Activated CD8-positive, alpha-beta T cell treated with anti-CD3 and anti-CD28 coated beads, Interleukin-2, amount 10 ng/mL, durations not matched to agents 7 days and 5 days (primary cell): ENCODE measurements at places on chromosomes 6 and 20. TPM values are rescaled to one million over a fixed set of nuclear protein-coding genes. Genes with fewer than 3 reads are reported as not detected.
A peak's percentile ranks its signal among the peaks of the same experiment; 100 is the strongest.

Gene CFB
- not detected for total RNA-seq

Gene SCGN
- not detected for total RNA-seq

Gene LY6G6C
- total RNA-seq, result not detected

Gene DPPA5
- not detected for total RNA-seq

Gene FGD2
- total RNA-seq, result 10.1 TPM

Gene RPL10A
- 1,398 TPM for total RNA-seq

Gene PPP1R14C
- total RNA-seq, result not detected

Gene SPTLC3
- total RNA-seq, result 0.37 TPM

Gene PAX1
- not detected for total RNA-seq

Gene CST7
- 43.9 TPM for total RNA-seq

Gene DBNDD2
- 8.1 TPM for total RNA-seq

Gene ABHD16B
- total RNA-seq, result not detected

DNA sequence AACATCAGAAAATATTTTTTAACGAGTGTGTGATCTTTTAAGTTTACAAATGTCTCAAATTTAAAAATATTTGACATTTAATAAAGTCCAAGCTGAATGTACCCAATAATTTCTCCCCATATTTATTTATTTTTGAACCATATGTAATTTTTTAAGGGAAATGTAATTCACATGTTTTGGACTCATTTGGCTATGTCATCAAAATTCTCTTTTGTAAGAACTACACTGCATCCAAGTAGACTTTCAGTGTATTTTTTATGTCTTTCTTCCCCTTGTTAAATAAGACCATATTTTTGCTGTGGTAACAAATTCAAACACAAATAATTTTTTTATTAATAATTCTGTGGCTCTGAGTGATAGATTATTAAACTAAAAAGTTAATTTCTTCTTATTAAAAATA is 365.2 kb downstream of the CD109 start:
- no peak for DNase-seq

GRCh38 chr6:44926556-44926955 is 401.6 kb upstream of the RUNX2 start:
- no peak for DNase-seq

- no peak for DNase-seq
These were observed 9.8 kb downstream of the DLK2 start for GRCh38 chr6:43445576-43445975.

GRCh38 chr6:15474196-15474595 is 188.6 kb downstream of the DTNBP1 start:
- no peak for DNase-seq

GRCh38 chr20:5821627-5822215 is 71.5 kb downstream of the SHLD1 start:
- DNase-seq, result no peak

GRCh38 chr6:117389227-117390057 is 36.3 kb downstream of the ROS1 start:
- DNase-seq, result no peak

GRCh38 chr6:33163540-33163939 is 28.7 kb downstream of the COL11A2 start:
- DNase-seq, result no peak

GRCh38 chr20:63627751-63628245 is 897 bp upstream of the GMEB2 start:
- DNase-seq, result no peak

- no peak for DNase-seq
These were observed 47.4 kb upstream of the FAM83D start for GRCh38 chr20:38878866-38879265.

DNA sequence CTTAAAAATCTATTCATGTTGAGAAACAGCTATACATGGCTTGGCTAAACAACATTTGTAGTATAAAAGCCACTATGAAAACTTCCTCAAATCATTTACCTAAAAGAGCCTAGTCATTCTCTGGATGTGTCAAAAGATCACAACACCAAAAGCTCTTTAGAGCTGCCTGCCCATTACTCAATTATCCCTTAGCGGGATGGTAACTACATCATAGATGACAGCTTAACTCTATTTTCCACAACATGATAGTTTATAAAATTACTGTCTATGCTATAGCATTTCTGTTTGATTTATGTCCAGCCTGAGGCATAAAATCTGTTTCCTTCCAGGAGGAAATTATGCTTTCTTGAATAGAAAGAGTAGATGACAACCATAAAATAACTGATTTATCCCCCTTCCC is 777.6 kb upstream of the HS3ST5 start:
- DNase-seq, result no peak

DNA sequence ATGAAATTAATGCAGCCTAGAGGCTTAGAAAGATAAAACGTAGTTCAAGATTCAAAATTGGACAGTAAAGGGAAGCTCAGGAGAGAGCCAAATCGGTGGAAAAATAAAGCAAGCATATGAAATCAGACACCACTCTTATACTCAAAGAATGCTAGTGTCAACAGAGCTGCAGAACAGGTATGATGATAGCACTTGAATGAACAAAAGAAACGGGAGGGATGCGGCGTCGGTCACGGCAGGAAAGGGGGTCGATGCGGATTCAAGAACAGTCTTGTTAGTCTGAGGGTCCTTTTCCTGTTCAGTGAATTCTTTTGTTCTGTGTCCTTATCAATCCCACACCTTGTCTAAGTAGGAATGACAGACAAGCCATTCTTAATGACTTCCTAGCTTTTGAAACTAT is 114.4 kb downstream of the FOXC1 start:
- DNase-seq, result no peak

DNA sequence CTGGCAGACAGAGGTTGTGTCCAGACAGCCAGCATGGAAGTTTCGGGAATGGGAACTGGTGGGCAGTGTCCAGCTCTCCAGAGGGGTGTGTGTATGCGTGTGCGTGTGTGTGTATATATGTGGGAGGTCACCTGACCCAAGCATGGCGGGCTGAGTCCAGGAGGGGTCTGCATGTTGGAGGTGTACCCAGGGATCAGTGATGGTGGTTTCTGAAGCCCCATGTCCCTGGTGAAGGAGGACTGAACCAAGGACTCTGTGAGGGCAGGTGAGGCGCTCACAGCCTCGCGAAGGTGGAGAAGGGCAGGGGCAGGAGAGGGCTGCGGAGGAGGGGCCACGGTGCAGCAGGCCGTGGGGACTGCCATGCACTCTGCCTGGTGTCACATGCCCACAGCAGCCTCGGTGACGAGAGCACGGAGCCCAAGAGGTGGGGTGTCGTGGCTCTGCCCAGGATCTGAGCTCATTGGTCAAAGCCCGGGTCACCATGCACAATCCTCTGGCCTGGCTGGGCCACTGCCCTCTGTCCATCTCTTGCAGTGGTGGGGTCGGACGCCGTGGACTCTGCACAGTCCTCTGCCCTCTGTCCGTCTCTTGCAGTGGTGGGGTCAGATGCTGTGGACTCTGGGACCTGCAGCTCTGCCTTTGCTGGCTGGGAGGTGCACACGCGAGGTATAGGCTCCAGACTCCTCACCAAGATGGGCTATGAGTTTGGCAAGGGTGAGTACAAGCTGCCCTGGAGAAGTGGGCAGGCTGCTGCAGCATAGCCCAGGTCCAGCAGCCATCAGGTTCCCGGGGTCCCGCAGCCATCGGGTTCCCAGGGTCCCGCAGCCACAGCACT is 2.1 kb upstream of the LIME1 start:
- DNase-seq, result peak; percentile 21

- DNase-seq, result no peak
These were observed 20.4 kb upstream of the BPIFB1 start for GRCh38 chr20:33262658-33263065.

DNA sequence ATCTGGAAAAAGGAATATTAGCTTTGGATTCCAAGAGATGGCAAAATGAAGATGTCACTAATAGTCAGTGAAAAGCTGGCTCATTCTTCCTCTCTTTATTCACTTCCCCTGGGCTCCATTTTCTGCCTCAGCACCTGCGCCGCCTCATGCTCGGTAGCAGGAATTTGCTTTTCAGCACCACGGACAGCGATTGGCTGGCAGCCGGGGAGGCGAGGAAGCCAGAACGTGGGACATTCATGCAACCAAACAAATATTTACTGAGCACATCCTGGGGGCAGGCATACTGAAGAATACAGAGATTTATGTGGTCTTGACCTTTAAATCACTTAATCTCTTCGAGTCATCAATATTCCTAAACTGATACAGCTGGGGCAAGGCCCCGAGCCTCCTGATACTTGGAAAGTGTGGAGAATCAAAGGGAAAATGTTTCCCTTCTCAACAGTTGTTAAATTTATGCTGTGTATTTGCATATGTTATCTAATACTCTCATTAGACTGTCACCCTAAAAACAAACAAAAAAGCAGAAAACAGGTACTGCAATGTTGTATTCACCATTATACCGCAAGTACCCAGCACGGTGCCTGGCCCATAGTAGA is 12.1 kb upstream of the PDYN start:
- peak; percentile 80 for DNase-seq

- DNase-seq, result peak; percentile 9
These were observed 49.2 kb downstream of the CDH26 start for GRCh38 chr20:60007464-60007863.

DNA sequence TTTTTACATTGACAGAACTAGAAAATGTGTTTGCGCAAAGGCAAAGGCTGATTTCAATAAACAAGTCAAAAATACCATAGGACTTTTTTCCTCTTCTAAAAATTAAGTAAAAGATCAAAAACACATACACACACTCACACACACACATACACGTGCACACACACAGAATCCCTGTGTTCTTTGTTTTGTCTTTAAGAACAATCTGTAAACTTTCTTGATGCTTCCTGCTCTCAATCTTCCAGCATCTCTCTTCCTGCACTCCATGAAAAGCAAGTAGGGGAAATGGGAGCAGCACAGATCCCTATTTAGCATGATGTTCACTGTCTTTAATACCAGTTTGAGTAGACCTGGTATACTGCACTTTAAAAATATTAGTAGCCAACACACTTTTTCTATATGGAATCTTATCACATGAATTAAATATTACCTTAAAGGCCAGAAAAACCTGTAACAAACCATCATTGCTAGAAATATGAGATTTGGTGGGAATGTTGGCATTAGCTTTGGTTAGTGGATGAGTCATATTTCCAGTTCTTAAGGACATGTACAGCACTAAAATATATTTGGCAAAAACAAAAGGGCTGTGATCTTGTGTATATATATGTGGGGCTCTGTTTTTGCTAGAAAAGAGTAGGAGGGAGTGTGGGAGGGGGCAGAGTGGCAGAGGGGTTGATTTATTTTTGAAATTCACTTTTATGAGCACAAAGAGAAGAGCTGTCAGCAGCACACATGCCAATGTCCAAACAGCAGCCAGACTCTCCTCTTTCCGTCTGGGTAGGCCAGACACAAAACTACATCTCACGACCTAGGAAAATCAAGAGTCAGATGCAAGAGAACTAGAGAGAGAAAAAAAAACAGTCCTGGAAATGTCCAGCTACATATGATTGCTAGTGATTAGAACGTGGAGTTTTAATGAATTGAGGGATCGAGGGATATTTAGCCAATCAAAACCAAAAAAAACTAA is 4.6 kb downstream of the PTPRK start:
- DNase-seq, result no peak
